ENCODE measurements at places on chromosomes 5 and 9.

GRCh38 chr9:113695440-113695851, 180.7 kb upstream of the ZNF618 start:
- no peaks in the 10 kb centered on the region for H3K4me1 ChIP-seq
- H3K27ac ChIP-seq: no peak overlapping the region
- H3K4me3 ChIP-seq: no peak overlapping the region
- H3K27me3 ChIP-seq: peaks cover 16% of the 10 kb centered on the region
- H3K36me3 ChIP-seq: no peaks in the 10 kb centered on the region
- no peak for DNase-seq

DNA sequence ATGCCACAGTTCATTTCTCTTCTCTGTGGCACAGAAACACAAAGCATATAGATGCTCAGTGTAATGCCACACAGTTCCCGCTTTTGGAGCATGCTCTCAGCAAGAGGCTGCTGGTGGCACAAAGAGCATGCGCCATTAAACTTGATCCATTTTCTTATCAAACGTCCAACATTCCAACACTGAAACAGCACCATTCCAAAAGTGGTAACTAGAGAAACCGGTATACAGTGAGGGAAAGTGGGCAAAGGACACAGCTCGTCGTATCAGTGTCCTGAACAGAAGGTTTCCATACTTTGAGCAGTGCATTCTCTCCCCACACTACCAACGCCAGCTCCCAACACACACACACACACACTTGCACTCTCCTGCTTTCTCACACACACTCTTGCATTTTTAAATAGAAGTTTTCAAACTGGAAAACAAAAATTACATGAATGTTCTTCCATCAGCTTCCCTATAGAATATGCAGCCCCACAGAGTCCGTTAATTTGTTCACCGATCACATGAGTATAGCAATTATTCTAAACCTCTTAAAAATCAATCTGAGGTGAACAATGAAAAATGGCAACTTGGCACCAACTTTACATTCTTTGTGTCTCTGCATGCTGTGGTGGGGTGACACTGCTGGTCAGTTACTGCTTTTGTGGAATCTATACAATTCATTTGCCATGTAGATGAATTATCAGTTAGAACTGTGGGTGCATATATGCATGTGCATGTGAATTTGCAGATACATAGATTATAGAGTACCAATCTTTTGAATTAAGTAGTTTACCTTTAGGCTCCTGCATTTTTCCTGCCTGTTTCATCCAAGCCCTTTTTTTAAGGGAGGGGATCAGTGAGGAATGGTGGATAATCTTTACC, 5.7 kb downstream of the NFIB start:
- H3K4me3 ChIP-seq: peak overlapping the region; percentile 96
- H3K27ac ChIP-seq: peak overlapping the region; percentile 99
- no peak for DNase-seq
- no peaks in the 10 kb centered on the region for H3K27me3 ChIP-seq
- peaks cover 8% of the 10 kb centered on the region for H3K36me3 ChIP-seq
- H3K4me1 ChIP-seq: peaks cover 2% of the 10 kb centered on the region

GRCh38 chr5:132090107-132090506, 16.5 kb downstream of the CSF2 start:
- DNase-seq: no peak
- H3K4me3 ChIP-seq: no peak overlapping the region
- H3K27ac ChIP-seq: no peak overlapping the region
- peaks cover 23% of the 10 kb centered on the region for H3K4me1 ChIP-seq
- H3K27me3 ChIP-seq: no peaks in the 10 kb centered on the region
- no peaks in the 10 kb centered on the region for H3K36me3 ChIP-seq

DNA sequence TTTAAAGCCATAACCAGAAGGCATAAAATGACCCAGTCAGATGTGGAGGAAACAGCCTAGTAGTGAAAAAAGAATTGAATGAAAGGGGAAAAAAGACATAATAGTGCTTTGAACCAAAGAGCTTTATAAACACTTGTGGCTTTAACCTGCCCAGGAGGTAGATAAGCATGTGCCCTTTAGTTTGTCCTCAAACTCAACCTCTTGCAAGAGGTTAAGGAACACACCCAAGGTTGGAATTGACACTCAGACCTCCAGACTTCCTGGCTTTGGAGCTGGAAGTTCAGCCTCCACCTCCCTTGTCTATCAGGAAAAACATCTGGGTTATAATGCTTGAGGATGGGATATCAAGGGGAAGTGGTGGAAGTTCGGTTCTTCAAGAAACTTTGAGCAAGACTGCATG, 16.3 kb downstream of the NDUFA8 start:
- H3K36me3 ChIP-seq: peaks cover 56% of the 10 kb centered on the region
- H3K27me3 ChIP-seq: no peaks in the 10 kb centered on the region
- no peak overlapping the region for H3K4me3 ChIP-seq
- H3K27ac ChIP-seq: no peak overlapping the region
- H3K4me1 ChIP-seq: no peaks in the 10 kb centered on the region

DNA sequence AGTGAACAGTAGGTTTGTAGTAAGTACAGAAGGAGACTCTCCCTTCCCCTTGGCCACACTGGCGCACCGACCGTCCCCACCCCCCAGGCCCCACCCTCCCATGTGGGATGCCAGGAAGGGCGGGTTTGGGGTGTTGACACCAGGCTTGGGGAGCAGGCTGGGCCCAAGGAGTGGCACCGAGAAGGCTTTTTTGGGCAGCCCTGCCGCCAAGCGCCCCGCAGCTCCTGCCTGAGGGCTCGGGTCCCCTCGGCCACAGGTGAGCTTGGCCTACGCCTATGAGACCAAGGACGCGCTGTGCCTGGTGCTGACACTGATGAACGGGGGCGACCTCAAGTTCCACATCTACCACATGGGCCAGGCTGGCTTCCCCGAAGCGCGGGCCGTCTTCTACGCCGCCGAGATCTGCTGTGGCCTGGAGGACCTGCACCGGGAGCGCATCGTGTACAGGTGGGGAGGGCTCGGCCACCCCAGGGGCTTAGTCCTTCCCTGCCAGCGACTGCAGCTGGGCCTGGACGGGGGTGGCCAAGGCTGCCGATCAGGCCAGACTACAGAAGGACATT, 7.3 kb downstream of the GRK6 start:
- H3K36me3 ChIP-seq: peaks cover 87% of the 10 kb centered on the region
- no peak overlapping the region for H3K4me3 ChIP-seq
- H3K27ac ChIP-seq: no peak overlapping the region
- H3K4me1 ChIP-seq: no peaks in the 10 kb centered on the region
- H3K27me3 ChIP-seq: no peaks in the 10 kb centered on the region

- H3K4me1 ChIP-seq: no peaks in the 10 kb centered on the region
- H3K36me3 ChIP-seq: peaks cover 49% of the 10 kb centered on the region
- no peaks in the 10 kb centered on the region for H3K27me3 ChIP-seq
- peak; percentile 82 for DNase-seq
- H3K4me3 ChIP-seq: no peak overlapping the region
Measured at GRCh38 chr9:128635266-128636023, 21.2 kb downstream of the DYNC2I2 start.

DNA sequence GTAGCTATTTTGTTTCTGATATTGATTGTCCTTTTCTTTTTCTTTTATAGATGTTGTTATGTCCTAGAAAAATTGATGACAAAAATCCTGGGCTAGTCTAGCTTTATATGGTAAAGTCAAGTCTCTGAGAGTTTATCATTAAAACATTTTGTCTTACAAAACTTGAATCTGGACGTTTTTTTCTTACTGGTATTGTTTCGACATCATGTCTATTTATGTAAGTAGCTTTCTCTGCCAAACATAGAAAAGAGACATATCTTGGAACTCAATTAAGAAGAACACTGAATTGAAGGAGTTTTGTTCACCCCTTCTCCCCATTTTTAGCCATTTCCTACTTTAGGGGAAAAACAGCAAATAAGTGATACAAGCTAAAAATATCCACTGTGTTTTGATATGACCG, 151.5 kb downstream of the ISOC1 start:
- no peak for DNase-seq
- H3K27ac ChIP-seq: no peak overlapping the region
- no peaks in the 10 kb centered on the region for H3K27me3 ChIP-seq
- H3K4me3 ChIP-seq: no peak overlapping the region
- H3K36me3 ChIP-seq: no peaks in the 10 kb centered on the region

DNA sequence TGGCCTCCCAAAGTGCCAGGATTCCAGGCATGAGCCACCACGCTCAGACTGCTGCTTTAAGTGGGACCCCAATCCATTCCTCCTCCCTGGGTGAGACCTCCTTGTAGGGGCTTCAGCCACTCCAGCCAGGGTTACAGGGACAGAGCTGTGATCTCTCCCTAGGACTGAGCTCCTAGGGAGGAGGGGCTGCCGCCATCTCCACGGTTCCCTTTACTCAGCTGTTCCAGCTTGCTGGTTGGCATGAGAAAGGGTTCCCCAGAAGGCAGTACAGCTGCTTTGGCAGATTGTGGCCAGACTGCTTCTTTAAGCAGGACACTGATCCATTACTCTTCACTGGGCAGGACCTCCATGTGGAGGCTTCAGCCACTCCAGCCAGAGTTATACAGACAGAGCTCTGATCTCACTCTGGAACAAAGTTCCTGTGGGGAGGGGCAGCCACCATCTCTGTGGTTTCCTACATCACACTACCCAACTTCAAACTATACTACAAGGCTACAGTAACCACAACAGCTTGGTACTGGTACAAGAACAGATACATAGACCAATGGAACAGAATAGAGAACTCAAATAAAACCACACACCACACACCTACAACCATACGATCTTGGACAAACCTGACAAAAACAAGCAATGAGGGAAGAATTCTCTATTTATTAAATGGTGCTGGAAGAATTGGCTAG, 7.2 kb downstream of the INSL6 start:
- DNase-seq: no peak
- H3K4me1 ChIP-seq: no peaks in the 10 kb centered on the region
- H3K27ac ChIP-seq: no peak overlapping the region
- no peak overlapping the region for H3K4me3 ChIP-seq
- no peaks in the 10 kb centered on the region for H3K36me3 ChIP-seq
- H3K27me3 ChIP-seq: no peaks in the 10 kb centered on the region

GRCh38 chr5:57761513-57761912, 278.9 kb upstream of the ACTBL2 start:
- H3K36me3 ChIP-seq: no peaks in the 10 kb centered on the region
- H3K4me3 ChIP-seq: no peak overlapping the region

DNA sequence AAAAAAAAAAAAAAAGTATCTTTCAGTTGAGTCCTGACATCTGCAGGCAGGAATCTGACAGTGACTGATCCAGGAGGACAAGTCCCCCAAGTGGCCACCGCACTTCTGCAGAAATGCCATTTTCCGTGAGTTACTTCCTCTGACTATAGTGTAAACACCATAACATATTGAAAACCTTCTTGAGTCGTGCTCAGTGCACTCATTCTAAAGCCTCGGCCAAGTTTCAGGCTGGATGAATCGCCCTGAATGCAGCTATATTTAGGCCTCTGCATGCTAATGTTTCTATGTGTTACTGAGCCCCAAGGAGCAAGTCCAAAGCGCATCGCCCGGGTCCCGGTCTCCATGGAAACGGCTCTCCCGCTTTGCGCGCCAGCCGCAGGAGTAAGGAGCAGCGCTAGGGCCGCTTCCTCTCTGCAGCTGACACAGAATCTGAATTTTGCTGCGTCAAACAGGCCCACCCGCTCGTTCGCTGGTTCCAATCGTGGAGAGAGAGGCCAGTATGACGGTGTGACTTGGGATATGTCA, 335.4 kb downstream of the MSX2 start:
- H3K27ac ChIP-seq: no peak overlapping the region
- no peaks in the 10 kb centered on the region for H3K4me1 ChIP-seq
- H3K36me3 ChIP-seq: no peaks in the 10 kb centered on the region
- no peaks in the 10 kb centered on the region for H3K27me3 ChIP-seq

DNA sequence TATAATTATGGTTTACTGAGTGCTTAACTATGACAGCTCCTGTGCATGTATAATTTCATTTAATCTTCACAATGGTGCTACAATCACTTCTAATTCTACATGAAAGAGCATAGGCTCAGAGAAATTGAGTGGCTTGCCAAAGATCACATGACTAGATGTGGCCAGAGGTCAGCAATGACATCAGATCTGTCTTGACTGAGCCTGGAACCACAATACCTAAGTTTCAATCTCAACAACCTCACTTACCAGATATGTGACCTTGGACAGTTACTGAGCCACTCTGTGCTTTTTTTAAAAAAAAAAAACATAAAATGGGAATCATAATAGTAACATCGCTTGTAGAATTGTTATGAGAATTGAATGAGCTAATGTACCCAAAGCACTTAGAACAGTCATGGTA, 130.7 kb downstream of the TRIM32 start:
- DNase-seq: no peak
- no peak overlapping the region for H3K27ac ChIP-seq
- H3K4me3 ChIP-seq: no peak overlapping the region
- no peaks in the 10 kb centered on the region for H3K36me3 ChIP-seq
- no peaks in the 10 kb centered on the region for H3K4me1 ChIP-seq
- no peaks in the 10 kb centered on the region for H3K27me3 ChIP-seq

DNA sequence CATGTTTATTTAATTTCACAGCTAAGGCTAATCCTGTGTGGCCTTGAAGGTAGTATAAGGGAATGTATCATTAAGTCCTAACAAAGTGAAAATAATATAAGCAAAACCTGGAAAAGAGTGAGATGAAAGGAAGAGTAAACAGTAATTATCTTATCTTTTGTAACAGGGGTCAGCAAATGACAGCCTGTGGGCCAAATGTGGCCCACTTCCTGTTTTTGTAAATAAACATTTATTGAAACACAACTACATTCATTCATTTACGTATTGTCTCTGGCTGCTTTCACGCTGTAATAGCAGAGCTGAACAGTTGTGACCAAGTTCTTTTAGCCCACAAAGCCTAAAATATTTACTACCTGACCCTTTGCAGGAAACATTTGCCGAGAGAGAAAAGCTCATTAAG, 78.4 kb upstream of the HTR4 start:
- peaks cover 15% of the 10 kb centered on the region for H3K4me1 ChIP-seq
- no peak overlapping the region for H3K4me3 ChIP-seq
- no peaks in the 10 kb centered on the region for H3K36me3 ChIP-seq
- no peak for DNase-seq
- no peaks in the 10 kb centered on the region for H3K27me3 ChIP-seq

DNA sequence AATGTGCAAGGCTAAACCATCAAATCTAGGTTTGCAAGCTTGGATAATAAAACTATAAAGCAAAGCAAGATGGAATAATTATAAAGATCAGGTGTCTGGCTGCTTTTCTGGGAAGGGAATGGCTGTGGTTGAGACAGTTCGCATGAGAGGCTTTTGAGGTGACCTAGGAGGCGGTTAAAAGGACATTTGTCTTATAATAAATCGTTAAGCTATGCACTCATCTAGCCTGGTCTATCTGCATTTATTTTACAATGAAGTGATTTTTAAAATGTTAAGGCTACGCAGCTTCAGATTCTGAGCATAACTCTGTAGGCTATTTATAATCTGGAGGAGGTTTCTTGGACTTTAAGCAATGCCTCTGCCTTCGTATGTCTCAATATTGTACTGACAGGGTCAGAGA, 29.4 kb upstream of the MAN2A1 start:
- no peaks in the 10 kb centered on the region for H3K36me3 ChIP-seq
- H3K4me1 ChIP-seq: peaks cover 11% of the 10 kb centered on the region
- no peak overlapping the region for H3K4me3 ChIP-seq
- no peak for DNase-seq
- no peak overlapping the region for H3K27ac ChIP-seq
- no peaks in the 10 kb centered on the region for H3K27me3 ChIP-seq

GRCh38 chr5:86862093-86862492, 244.4 kb downstream of the COX7C start:
- no peak overlapping the region for H3K4me3 ChIP-seq
- DNase-seq: no peak
- H3K4me1 ChIP-seq: no peaks in the 10 kb centered on the region
- H3K27me3 ChIP-seq: no peaks in the 10 kb centered on the region
- H3K36me3 ChIP-seq: no peaks in the 10 kb centered on the region
- no peak overlapping the region for H3K27ac ChIP-seq
